ENCODE measurements at places on chromosomes 3 and 15.

DNA sequence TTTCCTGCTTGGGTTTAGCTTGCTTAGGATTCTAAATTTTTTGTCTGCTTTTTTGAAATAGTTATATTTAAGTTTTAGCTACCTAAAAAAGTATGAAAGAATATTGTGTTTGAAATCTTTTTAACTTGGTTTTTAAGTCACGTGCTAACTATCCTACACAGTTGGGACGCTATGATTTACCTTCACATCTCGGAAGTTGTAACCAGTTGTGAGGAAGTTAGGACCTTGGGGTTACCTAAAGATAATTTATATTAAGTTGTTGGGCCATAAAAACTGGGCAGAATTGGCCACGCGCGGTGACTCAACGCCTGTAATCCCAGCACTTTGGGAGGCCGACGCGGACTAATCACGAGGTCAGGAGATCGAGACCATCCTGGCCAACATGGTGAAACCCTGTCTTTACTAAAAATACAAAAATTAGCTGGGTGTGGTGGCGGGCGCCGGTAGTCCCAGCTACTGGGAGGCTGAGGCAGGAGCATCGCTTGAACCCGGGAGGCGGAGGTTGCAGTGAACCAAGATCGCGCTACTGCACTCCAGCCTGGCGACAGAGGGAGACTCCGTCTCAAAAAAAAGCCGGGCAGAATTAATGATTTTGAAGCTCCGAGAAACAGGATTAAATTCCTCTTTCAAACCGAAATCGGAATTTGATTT, 1.0 kb downstream of the ZFAND6 start:
- peak; percentile 11 for DNase-seq

GRCh38 chr3:77459926-77460325, 420.0 kb downstream of the ROBO2 start:
- DNase-seq = no peak

GRCh38 chr3:52182196-52182595, 15.8 kb upstream of the ALAS1 start:
- DNase-seq = no peak

- no peak for DNase-seq
Measured at GRCh38 chr3:96101006-96101560, 713.3 kb upstream of the EPHA6 start.

DNA sequence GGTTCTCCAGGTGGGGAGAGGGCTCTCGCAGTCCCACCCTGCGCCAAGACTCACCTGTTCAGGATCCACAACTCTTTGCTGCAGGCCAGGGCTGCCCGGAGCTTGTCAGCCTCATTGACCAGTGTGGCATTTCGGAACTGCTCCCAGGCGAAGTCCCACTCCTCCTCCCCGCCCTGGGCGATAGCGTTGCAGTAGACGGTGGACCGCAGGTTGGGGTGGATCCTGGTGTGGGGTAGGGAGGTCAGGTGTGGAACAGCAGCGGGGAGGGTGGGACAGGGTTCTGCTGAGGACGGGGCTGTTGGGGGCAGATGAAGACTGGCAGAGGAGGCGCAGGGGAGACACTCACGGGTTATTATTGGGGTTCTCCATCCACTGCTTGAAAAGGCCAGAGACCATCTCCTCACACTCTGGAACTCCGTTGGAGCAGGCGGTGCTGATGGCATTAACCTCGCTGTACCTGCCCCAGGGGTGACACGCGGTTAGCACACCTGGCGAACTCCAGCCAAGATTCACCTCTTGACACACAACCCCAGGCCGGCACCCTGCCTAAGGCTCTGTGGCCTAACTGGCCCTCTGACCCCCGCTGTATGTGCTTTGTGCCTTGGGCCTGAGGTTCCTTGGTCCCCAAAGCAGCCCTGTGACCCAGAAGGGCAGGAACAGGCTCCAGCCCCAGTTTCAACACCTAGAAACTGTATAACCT, 16.1 kb downstream of the MESP2 start:
- no peak for DNase-seq

- DNase-seq = no peak
Measured at GRCh38 chr3:61251174-61251972, at the start of gene FHIT. Gene FHIT, minus strand, starts transcription at chr3:61251452.
